GM12865 (cell line): ENCODE measurements at places on chromosomes 1 and 21.

DNA sequence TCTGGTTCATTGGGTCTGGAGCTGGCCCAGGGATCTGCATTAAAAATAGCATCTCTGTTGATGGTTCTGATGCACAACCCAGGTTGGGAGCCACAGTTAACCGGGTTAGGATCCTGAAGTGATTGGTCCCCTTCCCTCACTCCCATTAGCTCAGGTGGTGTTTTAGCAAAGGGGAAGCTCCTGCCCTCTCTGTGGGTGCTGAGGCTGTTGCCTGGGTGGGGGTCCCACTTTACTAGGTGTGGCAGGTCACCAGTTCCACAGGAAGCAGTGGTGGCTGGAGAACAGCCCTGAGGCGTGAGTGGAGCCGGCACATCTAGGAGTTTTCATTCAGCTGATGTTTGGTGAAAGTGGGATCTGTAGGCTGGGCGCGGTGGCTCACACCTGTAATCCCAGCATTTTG lies 86.5 kb downstream of the MAN1C1 start:
- DNase-seq: no peak

DNA sequence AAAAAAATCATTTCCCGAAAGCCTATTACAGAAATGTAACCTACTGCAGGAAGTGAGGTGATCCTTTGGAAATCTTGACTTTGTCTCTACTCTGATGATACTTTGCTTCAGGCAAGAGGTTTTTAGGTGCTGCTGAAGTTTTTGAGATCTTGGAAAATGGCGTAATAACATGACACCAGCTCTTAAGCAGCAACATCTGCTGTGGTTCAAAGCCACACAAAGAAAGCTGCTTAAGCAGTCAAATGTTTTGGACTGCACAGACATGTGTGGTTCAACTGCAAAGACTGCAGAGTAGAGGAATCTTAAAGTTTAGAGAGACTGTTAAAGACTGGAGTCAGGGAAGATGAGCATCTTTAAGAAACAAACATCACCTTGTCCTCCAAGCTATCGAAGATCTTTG lies 139.0 kb downstream of the RASAL2 start:
- no peak for DNase-seq

GRCh38 chr1:242674951-242675645 lies 150.6 kb upstream of the PLD5 start:
- DNase-seq: no peak

DNA sequence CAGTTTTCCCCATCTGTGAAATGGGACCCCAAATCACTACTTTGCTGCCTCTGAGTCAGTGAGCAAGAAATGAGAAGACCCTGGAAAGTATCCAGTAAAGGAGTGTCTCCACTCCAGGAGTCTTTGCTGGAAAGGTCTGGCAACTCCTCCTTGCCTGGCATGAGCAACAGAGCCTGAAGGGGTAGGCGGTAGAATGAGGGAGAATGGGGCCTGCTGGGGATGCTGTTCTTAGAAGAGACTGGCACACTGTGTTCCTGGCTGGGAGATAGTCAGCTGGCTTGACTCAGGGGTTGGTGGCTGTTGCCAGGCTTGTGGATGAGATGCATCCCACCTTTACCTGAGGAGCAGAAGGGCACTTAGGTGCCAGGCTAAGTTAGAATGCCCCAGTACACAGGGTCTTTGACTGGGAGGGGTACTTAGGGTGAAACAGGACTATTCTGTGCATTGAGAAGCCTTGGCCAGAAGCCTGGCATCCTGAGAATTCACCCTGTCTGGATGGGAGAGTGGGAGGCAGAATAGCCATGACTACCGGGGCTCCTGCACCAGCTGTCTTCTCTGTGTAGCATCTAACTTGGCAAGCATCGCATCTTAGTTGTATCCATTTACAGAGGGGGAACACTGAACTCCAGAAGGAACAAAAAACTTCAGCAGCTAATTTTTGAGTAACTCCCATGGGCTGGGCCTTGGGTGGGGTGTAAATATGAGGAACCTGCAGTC lies 2.5 kb downstream of the MFSD2A start:
- no peak for DNase-seq

DNA sequence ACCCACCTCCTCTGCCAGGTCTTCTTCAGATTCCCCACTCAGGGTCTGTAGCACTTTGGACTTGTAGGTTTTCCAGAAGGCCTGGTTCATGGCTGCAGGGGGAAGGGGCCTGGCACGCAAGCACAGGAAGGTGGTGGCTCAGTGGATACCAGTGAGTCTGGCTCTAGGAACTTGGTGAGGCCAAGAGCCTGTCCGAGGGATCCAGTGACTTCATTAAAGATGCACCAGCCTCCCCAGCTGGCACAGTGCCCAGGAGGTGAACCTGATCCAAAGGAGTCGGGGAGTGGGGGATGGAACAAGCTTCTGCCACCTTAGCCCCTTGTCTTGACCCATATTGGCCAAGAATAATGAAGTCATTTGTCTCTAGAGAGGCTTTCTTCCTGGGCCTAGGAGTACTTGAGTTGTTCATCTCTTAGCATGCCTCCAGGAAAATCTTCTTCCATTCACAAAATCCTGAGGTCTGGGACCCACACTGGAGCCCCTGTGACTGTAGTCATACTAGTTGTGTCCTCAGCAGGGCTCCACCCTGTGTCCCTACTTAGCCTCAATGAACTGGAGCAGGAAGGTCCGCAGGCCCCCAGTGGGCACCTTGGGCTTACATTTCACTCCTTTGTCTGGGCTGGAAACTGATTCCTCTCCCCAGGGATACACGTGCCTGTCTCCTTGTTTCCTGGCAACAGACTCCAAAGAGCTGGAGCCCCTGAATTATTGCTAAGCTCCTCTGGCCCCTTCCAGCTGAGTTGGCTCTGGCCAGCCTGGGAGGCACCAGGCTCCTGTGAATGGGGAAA lies at the start of gene C1orf232:
C1orf232 (minus strand) TSS at position 554 of the 788 bp plus-strand sequence; CDS start at position 90, 464 bp downstream.
- no peak for DNase-seq

DNA sequence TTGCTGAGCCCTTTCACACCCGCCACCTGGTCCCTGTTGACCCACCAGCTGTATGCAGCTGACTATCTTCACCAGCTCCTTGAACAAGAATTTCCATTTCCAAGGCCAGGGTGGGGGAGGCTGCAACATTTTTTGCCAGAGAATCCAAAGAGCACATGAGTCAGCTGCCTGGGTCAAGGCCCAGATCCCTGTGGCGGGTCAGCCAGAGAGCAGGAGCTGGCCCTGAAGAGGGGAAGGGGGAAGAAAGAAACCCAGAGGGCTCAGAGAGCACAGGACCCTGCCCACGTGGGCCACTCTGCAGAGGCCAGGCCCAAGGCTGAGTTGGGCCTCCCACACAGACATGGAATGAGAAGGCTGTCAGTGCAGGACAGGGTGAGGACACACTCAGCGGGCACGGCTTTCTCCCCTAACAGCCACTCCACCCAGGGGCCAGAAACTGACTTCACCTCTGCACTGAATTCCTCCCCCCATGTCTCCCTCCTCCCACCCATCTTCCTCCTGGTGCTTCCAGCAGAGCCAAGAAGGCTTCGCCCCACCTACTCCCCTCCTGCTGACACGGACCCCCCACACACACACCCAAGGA lies 28.9 kb downstream of the S100A6 start:
- DNase-seq: no peak

- DNase-seq: no peak
Measured at GRCh38 chr21:37780991-37781983, 135.0 kb downstream of the KCNJ6 start.
